ENCODE measurements at places on chromosomes 5 and 9.

DNA sequence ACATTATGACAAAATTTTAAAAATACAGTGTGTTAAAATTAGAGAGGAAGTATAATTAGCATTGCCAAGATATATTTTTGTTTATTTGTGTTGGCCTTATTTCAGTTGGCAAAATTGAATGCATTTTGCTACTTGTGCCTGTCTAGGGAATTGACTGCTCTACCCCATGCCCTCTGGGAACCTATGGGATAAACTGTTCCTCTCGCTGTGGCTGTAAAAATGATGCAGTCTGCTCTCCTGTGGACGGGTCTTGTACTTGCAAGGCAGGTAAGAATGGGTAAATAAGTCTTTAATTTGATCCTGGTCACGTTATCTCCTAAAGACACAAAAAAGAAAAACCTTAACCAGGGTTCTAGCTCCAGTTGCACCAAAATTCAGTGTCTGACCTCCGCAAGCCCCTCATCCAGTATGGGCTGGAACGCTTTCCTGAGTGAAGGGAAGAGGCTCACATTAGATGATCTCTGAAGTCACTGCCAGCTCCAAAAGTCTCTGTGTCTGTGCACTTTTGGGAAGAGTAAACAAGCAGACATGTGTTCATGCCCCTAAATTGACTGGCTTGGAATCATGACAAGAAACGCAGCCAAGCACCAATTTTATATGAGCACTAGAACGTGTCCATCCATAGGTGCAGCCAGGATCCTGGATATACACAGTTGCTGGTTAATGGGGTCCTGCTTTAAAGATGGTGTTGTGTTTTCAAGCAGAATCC lies 98.3 kb upstream of the PRRC1 start:
- no peak for DNase-seq

- DNase-seq, result no peak
These were observed 172.8 kb downstream of the CARTPT start for GRCh38 chr5:71891856-71892255.

GRCh38 chr9:113176803-113177202 lies 26.0 kb downstream of the SLC31A2 start:
- no peak for DNase-seq

GRCh38 chr5:103264508-103264907 lies 5.9 kb downstream of the MACIR start:
- DNase-seq, result no peak

DNA sequence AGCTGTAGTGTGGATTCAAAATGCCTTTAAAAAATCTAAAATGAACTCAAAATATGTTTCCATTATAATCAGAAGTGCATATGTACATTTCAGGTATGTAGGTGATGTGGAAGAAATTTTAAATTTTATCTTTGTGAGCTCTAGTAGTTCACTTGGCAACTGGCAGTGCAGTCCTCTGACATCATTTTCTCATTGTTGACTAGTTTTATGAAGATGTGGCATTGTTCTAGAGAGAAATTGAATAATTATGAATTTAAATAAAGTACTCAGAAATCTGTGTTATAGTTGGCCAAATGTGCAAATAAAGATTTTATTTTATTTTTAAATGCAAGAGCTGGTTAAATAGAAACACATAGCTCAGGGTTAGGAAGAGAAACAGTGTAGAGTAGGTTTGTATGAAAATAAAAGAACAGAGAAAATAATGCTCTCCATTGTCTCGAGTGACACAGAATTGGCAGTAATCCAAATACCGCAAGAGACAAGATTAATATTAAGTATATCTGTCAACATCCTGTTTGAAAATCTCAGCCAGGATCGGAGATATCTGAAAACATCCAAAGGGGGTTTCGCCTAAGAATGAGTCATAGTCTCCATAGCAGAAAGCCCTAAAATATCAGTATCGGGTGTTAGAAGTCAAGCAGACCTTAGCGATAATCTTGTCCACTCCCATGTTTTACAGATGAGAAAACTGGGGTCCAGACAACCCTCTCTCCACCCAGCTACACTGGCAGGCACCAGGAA lies 189.4 kb downstream of the CCDC192 start:
- no peak for DNase-seq
